Activated T-helper 1 cell treated with Interleukin-2 at 50 U/mL for 16 hours (primary cell): ENCODE measurements at places on chromosomes 7 and 10.

DNA sequence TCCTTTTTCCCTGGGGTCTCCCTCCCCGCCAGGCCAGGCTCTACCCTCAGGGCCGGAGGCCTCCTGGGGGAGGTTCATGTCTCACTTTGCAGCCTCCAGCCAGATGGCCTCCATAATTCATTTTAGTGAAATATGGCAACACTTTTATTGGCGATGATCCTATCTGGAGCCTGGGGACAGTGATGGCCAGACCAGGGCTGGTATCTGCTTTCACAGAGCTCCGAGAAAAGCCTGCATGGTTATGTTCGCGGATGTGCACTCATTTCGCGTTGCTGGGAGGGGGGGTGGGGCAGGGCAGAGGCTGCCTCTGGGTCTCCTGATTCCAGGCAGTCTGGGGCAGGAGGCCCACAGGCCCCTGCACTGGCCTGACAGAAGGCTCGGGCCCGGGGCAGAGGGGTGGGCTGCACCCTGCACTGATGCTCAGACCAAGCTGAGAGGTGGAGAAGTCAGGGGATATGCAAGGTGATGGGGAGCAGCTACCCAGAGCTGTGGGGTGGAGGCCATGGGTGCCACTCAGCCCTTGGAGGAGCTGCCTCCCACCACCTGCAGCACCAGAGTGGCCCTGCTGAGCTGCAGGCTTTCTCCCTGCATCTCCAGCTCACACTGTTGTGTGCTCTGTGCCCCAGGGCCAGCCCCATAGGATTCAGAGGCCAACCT, 85.3 kb upstream of the RET start:
- no peak for DNase-seq

GRCh38 chr10:132395704-132396493, 1.1 kb upstream of the PWWP2B start:
- no peak for DNase-seq

DNA sequence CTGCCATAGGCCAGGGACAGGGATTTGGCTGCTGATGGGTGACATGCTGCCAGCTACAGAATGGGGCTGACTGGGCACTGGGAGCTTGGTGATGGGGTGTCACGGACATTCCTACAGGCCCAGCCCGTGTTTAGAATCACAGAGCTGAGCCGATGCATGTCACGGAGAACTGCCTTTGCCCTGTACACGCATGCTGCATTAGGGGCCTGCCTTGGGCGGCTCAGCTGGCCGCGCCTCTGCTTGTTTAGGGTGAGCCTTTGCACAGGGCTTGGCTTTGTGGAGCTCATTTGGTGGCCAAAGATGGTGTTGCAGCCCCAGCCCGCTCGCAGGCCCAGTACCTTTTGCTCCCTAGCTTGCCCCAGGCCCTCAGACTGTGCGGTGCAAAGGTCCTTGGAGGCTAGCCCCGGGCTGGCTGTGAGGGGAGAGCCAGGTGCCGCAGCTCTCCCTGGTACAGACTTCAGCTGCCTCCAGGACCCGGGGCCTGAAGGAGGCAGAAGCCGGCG, 108.4 kb upstream of the BTBD16 start:
- DNase-seq = no peak

- DNase-seq = no peak
These were observed 869.8 kb downstream of the LRMDA start for GRCh38 chr10:76301211-76301610.

GRCh38 chr7:37671876-37672275, 11.7 kb upstream of the GPR141 start:
- DNase-seq = no peak

GRCh38 chr10:89382757-89383156, 4.9 kb downstream of the IFIT1B start:
- DNase-seq = no peak

- no peak for DNase-seq
These were observed 1.1 kb upstream of the LBX1 start for GRCh38 chr10:101230183-101230917.

DNA sequence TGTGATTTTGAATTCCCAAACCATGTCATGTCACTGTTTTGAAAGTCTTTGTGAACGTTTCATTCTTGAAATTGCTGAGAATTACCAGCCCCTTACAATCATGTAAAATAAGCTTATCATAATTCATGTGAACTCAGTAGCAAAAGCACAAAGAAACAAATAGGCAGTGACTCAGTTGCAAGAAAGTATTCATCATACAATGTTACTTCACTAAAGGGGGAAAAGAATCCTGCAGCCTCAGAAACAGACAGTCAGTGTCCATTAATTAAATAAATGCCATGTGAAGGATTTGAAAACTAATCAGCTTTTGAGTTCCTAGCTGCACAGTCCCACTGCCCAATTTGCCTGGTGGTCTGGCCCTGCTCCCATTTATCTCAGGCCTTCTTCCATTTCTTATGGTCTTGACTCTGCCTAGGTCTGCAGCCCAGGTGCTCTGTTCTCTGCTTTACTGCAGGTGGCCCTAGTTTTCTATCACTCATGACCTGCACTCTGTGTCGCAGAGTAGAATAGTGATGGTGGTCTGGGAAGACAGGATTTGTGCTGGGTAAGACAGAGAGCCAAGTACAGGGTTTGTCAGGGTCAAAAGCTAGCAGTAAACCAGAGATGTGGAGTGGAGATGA, 99.7 kb downstream of the PLCE1 start:
- no peak for DNase-seq

- DNase-seq = no peak
These were observed 48.8 kb upstream of the SLC35B4 start for GRCh38 chr7:134365341-134366054.

DNA sequence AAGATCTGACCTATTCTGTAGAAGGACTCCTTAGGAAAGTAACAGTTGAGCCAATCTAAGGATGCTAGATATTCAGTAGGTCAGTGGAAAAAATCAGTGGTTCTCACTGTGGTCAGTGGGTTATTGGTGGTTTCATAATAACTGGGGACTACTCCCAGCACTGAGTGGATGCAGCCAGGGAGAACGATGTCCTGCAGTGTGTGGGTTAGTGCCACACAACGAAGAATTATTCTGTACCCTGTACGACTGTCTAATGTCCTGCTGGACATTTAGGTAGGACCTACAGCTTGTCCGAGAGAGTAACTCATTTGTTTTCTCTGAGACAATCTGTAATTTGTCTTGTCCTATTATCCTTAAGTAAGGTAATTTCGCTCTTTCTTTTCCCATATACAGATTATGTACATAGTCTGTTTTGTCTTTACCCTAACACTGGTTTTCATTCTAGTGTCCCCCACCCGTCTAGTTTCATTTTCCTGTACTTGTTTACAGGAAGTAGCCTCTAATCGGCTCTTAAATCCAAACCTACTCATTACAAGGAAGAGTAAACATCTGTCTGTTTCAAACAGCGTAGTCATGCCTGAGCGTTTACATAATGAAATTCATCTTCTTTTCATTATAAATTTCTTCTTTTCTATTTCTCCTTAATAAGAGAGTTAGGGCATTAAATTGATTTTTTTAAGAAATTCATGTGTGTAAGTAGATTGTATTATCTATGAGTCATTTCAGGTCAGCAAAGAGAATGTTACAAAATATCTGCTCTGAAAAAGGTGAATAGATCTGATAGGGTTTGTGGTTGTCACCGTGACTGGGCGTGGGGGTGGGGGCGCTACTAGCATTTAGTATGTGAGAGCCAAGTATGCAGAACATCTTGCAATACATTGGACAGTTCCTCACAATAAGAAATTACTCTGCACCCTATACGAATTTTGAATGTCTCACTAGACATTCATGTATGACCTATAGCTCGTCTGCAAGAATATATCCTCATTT, 8.3 kb upstream of the ZC3HAV1L start:
- peak; percentile 59 for DNase-seq

DNA sequence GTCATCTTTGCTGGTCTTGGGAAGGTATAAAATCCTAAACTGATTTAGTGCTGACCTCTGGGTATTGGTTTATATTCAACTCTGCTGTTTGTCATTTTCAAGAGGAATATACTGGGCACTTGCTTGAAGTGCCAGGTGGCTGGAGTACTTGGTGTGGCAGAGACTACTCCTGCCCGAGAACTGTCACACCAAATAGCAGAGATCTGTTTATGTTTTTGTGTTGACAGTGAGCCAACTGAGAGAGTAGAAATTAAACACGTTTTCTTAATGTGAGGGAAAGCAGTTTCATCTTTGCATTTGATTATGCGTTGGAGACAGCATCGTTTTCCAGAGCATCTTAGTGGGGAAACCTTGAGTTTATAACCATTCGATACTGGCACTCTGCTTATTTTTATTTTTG, 174.4 kb downstream of the CDCA7L start:
- DNase-seq = no peak

DNA sequence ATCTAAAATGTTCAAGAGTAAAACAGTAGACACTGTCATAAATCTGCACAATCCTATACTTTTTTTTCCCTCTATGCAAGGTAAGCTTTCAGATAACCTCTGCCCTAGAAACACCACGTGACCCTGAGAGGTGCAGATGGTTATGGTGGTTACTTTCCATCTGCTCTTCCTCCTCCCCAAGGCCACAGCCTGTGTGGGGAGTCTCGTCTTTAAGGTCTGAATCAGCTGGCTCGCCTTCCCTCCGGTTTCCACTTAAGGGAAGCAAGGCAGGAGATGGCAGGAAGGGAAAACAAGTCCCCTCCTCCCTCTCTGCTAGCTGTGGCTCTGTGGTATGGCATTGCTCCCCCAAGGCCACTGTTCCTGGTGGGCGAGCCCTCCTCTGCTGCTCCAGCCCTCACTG, 181.8 kb downstream of the GLI3 start:
- DNase-seq = no peak

- DNase-seq = no peak
These were observed 178.2 kb upstream of the HPS1 start for GRCh38 chr10:98624963-98625362.

DNA sequence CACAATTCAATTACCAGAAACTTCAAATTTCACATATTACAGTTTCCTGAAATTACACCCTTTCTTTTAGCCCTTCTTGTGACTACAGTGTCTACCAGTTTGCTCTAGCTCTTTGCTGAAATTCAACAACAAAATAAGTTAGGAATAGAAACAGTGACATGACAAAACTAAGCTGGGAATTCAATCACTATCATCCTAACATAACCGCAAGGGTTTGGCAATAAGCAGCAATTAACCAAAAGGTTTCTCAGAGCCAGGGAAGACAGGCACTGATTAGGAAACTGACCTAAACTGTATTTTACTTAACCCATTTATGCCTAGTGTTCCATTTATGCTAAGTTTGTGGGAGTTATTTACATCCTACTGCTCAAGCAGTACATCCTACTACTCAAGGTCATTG, 31.3 kb downstream of the HIBADH start:
- no peak for DNase-seq

GRCh38 chr7:27191161-27191731, 6.2 kb upstream of the HOXA11 start:
- DNase-seq = no peak

GRCh38 chr7:144842377-144842851, 6.6 kb upstream of the TPK1 start:
- DNase-seq = no peak

GRCh38 chr7:130906575-130906974, 172.6 kb upstream of the KLF14 start:
- DNase-seq = no peak

GRCh38 chr10:100307684-100308083, 21.2 kb upstream of the BLOC1S2 start:
- DNase-seq = no peak

GRCh38 chr7:127809261-127809702, 157.3 kb downstream of the SND1 start:
- no peak for DNase-seq

DNA sequence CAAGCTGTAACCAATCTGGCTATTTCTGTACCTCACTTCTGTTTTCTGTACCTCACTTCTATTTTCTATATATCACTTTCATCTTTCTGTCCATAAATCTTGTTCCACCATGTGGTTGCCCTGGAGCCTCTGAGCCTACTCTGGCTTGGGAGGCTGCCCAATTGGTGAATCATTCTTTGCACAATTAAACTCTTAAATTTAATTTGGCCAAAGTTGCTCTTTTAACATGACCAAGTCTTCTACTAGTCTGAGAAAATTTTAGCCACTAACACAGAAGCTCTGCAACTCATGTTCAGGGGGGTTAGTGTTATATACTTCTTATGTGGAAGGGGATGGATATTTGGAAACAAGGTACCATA, 503.5 kb downstream of the KIF20B start:
- no peak for DNase-seq

GRCh38 chr10:21526188-21526859, 842 bp upstream of the SKIDA1 start:
- peak; percentile 59 for DNase-seq

GRCh38 chr10:109915566-109915965, 7.7 kb downstream of the XPNPEP1 start:
- no peak for DNase-seq

DNA sequence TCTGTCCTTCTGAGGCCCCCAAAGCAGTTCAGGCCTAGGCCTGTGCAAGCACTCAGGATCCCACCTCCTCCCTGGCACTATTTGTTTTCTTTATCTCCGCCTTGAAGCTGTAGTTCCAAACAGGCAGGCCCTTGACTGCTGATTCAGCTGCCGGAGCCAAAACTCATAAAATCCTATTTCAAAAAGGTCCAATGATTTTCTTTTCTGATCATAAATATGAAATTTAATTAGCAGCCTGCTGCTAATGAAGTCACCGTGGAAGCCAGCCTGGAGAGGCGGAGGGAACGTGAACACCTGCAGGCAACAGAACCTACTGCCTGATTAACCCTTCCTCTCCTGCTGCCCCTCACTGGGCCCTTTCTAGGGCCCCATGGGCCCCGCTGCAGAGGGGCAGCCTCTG, 60.1 kb downstream of the CARD11 start:
- no peak for DNase-seq

DNA sequence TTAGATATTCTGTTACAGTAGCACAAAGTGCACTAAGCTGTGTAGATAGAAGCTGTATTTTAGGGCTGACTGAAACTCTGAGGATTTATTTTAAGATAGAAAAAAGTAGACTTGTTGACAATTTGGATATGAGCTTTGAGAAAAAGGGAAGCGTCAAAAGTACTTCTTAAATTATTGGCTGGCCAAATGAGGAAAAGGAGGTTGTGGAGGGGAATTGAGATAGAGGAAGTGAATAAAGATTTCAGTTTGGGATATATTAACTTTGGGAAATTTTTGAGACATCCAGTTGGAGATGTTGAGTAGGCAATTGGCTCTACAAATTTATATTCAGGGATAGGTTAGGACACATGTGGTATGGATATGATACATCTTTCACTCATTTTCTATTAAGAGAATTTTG, 74.0 kb upstream of the CCDC6 start:
- no peak for DNase-seq

DNA sequence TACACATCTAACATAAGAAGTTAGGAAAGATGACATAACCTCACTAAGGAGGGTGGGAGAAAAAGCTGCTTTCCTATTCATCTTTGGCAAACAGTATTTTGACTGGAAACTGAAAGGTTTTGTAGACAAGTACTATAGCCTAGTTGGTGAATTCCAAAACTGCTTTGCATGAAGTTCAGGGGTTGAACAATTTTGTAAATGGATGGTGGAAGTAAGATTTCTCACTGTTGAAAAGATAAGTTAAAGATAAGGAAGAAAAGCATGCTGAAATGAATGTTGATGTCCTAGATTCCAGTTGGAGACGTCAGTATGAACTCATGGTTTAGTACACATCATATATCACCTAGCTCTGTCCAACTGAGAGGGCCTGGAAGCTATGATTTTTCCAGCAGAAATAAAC, 159.1 kb upstream of the FEZF1 start:
- DNase-seq = no peak
